Stomach (tissue), 19 donors: ENCODE measurements at places on chromosomes 16 and 17. TPM values are rescaled to one million over a fixed set of nuclear protein-coding genes. Genes with fewer than 3 reads are reported as not detected.

GRCh38 chr16:81873843-81874752 is 95.0 kb downstream of the PLCG2 start:
- peak; percentile 77 for DNase-seq

DNA sequence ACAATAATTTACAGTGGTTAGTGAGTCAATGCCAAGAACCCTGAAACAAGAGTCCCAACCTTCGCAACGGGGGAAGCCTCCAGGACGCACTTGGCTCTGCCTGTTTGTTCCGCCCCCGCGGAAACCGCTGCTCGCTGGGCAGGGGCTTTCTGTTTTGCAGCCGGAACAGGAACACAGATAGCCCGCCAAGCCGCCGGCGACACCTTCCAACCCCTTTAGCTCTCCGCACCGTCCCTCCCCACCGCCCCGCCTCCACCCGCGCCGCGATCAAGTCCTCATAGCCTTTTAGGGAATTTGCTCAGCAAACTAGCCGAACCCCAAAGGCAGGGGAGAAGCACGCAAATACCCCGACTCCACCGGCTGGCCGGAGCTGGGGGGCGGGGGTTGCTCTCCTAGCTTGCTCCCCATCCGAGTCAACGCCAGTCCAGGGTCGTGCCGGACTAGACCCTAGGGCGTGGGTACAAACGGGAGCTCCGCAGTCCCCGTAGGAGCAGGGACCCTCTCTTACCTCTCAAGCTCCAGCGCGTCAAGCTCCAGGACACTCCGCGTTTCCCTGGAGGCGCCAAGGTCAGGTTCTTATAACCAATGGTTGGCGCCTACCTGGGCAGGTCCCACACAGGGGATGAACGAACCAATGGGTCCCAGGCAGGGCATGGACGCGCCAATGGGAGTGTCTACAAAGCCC is at the start of gene SLFN13:
Gene SLFN13 (minus strand): TSS at position 553 of the 685 bp plus-strand sequence. CDS start 3,086 bp downstream, outside the sequence.
- DNase-seq, result peak; percentile 87

DNA sequence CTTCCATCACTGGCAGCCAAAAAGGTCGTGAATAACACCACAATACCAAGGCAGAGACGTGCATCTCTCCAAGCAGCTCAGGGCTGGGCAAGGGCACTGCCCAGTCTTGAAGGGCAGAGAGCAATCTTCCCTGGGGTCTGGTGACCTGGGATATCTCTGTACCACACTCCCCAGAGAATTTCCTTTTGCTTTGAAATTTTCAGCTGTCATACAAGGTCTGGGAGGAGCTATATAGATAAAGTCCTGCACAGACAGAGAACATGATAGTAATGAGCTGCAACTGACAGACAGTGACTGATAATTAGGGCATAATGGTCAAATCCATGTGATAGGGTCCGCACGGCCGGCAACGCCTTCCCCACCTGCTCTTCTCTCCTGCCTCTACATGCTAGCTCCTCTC is 68.2 kb downstream of the DYNLRB2 start:
- DNase-seq, result no peak

- no peak for DNase-seq
Observed at GRCh38 chr16:15518381-15519351, 84.3 kb downstream of the BMERB1 start.

GRCh38 chr16:1354815-1355540 is 3.2 kb downstream of the GNPTG start:
- no peak for DNase-seq

DNA sequence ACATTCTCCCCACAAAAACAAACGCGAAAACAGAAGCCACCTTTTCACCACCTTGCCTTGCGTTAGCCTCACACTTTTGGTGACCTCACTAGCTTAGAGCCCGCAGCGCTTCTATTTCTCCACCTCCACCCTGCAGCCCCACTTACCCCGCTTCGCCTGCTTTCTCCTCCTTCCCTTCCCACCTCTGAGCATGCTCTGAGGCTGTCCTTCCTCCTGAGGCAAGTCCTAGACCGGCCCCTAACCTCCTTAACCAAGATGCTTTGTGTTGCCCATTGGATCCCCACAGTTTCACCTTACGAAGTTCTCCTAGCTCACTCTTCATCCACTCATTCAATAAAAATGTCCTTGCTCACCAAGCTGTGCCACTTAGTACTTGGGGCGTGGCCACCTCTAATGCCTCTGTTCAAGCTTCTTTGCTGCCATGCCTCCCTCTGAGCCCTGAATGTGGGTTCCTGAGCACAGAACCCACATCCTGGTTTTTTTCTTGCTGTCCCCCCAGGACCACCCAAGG is 1.3 kb downstream of the GNGT2 start:
- no peak for DNase-seq

DNA sequence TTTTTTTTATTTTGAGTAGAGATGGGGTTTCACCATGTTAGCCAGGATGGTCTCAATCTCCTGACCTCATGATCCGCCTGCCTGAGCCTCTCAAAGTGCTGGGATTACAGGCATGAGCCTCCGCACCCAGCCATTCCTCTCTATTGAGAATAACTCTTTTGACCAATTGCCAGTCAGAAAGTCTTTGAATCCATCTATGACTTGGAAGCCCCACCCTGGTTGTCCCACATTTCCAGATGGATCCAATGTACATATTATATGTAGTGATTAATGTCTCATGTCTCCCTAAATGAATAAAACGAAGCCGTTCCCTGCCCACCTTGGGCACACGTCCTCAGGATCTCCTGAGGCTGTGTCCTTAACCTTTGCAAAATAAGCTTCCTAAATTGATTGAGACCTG is 228.3 kb upstream of the NLRP1 start:
- DNase-seq, result no peak

The GRAP gene
- 9.0 TPM for total RNA-seq

- DNase-seq, result no peak
Observed at GRCh38 chr17:55704401-55704800, 18.3 kb downstream of the TMEM100 start.

- peak; percentile 85 for DNase-seq
Observed at GRCh38 chr17:10059684-10060211, 138.7 kb downstream of the GAS7 start.

DNA sequence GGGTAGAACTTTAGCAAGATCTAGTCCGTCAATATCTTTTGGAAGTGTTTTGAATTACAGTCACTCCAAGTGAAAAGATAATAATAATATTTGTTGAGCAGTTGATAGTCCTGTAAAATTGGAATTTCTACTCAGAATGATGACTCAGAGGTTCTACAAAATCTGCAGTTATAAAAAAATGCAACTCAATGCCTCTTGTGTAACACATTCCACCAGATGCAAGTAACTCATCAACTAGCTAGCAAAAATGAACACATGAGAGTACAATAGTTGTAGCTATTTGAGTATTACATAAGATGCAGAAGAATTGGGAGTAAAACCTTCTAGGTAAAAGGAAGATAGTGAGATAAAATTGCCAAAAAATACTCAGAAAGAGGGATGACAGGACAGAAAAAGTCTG is 177.2 kb downstream of the CDH8 start:
- DNase-seq, result no peak

GRCh38 chr17:82017612-82018151 is 5.0 kb downstream of the CENPX start:
- DNase-seq, result no peak

The SLC38A7 gene
- 9.1 TPM for total RNA-seq

GRCh38 chr17:19703828-19704613 is 12.4 kb downstream of the SLC47A2 start:
- DNase-seq, result peak; percentile 51

GRCh38 chr17:10010752-10011151 is 105.7 kb upstream of the RCVRN start:
- no peak for DNase-seq

The SLC38A8 gene
- total RNA-seq, result not detected

DNA sequence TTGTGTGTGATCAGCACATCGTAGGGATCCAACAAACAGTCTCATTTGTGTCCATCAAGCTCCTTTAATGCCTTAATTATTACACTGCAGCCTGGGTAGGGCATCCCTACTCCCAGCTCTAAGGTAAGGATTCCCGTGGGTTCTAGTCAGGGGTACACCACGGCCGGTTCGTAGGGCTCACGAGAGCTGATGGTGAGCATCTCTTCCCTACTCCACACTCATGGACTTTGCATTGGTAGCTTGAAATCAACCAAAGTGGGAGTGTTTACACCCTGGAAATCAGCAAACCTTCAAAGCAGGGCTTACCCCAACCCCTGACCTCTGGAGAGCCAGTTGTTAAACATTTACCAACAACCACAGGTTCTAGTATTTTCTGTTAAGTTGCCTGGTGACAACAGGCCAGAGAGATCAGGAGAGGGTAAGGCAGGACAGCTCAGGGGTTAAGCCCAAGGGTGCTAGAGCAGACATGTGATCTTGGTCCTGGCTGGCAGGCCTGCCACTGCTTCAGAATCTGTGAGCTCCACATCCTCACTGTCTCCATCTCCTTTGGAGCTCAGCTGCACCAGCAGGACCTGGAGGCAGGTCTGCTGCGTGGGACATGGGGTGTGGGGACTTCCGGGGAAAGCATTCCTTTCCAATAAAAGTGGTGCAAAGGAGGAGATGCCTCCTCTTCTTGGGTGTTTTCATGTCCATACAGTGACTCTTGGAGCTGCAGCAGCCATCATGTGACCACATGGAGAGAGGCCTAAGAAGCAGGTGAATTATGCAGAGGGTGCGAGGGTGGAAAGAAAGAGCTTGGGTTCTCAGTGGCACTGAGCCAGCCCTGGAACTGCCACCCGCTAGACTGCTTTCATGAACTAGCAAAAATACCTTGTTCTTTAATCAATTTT is 36.1 kb upstream of the ZCCHC14 start:
- DNase-seq, result no peak

The EVPLL gene
- total RNA-seq, result not detected

GRCh38 chr16:78098087-78098486 is 1.4 kb upstream of the WWOX start:
- no peak for DNase-seq

DNA sequence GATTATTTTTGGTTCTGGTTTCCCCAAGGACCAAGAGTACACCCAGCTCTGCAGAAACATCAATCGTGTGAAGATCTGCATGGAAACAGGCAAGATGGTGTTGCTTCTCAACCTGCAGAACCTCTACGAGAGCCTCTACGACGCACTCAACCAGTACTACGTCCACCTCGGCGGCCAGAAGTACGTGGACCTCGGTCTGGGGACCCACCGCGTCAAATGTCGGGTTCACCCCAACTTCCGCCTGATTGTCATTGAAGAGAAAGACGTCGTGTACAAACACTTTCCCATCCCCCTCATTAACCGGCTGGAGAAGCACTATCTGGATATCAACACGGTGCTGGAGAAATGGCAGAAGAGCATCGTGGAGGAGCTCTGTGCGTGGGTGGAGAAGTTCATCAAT is 67.4 kb upstream of the ENDOV start:
- no peak for DNase-seq

DNA sequence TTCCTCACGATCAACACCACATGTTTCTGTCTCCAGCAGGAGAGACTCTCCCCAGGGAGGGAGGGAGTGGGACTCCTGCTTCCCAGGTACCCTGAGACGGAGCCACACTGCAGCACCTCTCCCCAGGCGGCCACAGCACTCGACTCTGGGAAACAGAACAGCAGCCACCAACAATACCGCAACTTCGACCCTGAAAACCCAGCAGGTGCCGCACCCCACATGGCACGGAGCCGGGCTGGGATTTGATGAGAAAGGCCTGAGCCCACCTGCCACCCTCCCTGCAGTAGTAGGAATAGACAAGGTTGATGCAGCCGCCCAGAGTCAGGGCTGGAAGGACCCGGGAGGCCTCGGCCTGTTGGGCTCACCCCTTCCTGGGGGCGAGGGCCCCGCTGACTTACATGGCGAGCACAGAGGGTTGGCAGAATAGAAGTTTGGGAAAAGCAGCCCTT is 14.4 kb downstream of the GALNS start:
- no peak for DNase-seq

- DNase-seq, result no peak
Observed at GRCh38 chr17:28221751-28222414, 97.1 kb upstream of the TMEM97 start.

DNA sequence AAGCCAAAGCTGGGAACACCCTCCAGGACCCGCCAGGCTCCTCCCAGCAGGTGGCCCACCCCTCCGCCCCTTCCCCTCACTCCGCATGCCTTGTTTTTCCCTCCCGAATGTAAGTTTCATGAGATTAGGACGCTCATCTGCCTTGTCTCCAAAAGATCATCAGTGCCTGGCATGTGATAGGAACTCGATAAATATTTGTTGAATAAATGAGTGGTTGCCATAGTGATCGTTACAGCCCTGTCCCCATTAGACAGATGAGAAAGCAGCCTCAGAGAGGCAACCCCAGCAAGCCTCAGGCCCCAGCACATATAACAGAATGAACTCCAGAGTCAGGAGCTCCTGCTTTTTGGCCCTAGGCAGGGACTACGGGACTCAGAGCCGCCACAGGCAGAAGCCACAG is 5.0 kb downstream of the CAMKK1 start:
- DNase-seq, result no peak

GRCh38 chr17:64130559-64131001 is 636 bp upstream of the ERN1 start:
- DNase-seq, result no peak

The SLC5A10 gene
- total RNA-seq, result not detected

DNA sequence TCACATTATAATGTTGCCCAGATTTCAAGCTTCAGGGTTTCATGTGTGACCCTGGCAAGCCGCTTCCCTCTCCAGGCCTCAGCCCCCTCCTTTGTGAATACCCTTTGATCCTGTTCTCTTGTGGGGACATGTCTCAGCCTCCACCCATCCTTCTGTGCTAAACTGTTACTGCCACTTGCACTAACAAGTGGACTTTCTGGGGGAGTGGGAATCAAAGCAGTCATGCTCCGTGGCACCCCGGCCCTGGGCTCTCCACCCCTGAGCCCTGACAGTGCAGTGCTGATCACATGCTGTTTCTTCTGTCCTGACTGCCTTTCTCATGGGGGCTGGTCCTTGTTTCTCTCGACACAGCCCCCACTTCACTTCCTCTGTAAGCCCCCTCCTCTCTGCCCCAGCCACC is 9.7 kb upstream of the DCAF7 start:
- DNase-seq, result no peak

- DNase-seq, result peak; percentile 63
Observed at GRCh38 chr17:78862073-78863023, 21.7 kb upstream of the USP36 start.

DNA sequence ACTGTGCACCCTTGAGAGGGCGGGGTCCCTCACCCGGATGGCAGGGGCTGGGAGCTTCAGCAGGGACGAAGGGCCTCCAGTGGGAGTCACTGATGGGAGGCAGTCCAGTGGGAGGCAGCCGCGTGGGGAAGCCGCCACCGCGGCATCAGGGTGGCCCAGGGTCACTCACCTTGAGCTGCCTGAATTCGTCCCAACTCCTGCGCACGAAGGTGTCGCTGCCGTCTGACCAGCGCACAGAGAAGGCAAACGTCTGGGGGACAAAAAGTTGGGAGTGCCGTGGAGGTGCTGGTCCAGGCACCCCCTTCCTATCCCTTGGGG is 540 bp downstream of the NOXO1 start:
- DNase-seq, result no peak

- DNase-seq, result no peak
Observed at GRCh38 chr17:72025113-72025512, 95.7 kb upstream of the SOX9 start.

DNA sequence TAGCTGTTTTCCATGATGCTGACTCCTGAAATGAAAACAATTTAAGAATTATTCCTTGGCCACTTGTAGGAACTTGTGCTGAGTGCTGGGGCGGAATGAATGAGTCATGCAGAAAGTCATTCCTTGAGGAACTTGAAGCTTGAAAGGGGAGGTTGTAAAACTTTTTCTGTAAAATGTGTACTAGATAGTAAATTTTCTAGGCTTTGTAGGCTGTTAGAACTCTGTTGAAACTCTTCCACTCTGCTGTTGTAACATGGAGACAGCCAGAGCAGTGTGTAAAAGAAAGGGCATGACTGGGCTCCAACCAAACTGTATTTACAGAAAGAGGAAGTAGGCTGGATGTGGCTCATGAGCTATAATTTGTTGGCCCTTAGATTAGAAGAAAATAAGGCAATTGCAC is 46.1 kb downstream of the ABCA8 start:
- peak; percentile 71 for DNase-seq
